Pancreas (tissue), 10 donors: ENCODE measurements at places on chromosomes 12 and 14.

DNA sequence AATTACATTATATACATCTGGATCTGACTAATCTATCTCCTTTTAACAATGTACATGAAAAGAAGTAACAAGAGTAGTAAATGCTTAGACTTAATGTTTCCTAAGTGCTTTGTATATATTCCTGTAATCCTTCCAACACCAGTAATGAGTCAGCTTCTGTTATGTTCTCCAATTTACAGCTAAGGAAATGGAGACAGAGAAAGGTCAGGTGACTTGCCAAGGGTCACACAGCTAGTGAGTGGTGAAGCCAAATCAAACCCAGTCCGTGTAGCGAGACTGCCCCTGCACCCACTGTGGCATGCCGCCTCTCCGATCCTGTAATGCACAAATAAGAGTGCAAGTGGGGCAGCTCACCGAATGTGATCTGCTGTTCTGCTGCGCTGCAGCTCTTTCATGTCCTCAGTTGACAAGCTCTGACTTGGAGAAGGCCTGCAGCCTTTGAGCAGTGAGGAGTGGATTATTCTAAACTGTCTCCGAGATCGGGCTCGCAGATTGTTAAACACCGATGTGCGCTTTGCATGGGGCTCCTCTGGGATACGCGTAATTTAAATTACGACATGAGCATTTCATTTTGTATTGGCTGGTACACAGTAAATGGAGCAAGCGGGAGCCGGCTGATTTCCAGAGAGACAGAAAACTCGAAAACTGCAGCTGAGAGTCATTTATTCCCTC is 65.1 kb upstream of the KTN1 start:
- no peak for DNase-seq

GRCh38 chr12:89469361-89469760 is 55.2 kb downstream of the GALNT4 start:
- DNase-seq, result no peak

DNA sequence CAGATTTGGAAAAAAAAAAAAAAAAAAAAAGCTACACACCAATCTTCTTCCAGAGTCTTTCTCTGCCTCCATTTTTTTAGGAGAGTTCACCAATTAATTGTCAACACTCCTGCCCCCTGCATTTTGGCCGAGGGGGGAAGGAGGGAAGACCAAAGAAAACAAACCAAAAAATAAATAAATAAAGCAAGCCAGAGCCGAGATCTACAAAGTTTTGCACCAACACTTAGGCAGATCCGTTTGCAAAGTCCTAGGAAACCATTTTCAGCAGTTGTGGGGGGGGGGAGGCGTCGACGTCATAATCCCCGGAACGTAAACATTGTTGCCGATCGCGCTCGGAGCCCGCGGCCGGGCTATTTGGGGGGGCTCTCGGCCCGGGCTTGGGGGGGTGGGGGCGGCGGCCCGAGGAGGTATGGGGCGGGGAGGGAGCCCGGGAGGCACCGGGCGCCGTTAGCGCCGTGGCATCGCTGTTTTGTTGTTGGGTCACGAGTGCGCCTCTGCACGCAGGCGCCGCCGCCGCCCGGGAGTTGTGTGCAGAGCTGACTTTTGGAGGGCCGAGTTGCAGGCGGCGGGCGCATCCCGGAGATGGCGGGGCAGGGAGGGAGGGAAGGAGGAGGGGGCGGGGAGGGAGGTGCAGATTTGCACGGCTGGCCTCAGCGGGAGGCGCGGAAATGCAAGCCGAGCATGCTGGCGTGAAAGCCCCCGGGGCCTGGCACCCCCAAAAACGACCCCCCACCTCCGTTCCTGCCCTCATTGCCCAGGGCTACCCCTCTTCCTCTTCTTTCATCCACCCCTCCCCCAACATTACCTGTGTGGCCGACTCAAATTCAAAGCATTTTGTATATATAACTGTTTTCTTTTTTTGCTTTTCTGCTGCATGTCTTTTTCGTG is 598 bp downstream of the KDM2B start:
- DNase-seq, result peak; percentile 67

DNA sequence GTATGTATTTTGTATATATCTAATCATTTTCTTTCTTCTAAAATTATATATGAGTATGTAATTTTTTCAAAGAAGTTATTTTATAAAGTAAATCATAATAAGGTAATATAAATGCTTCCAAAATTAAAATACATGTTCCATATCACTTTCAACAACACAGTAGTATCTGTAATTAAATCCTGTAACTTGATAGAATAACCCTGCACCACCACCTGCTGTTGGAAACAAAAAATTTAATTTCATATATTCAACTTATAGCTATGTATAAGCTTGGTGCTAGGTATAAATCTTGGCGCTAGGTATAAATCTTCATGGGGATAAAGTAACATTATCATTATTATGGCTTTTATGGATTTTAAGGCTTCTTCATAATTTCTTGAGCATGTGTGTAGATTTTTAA is 149.7 kb upstream of the DCN start:
- DNase-seq, result no peak

DNA sequence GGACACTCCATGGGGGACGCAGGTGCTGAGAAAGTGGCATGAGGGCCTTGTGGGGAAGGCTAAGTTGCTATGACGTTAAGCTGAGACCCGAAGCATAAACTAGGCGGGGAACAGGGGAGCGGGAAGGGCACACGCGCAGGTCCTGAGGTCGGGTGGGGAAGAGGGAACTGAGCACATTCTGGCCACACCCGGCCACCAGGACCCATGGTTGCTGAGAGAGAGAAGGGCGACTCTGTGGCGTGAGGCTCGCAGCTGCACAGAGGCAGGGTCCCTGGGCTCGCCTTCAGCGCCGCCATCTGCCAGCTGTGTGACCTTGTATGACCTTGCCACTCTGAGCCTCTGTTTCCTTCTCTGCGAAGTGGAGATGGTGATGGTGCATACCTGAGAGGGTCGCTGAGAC is 182.5 kb downstream of the PHETA1 start:
- DNase-seq, result no peak
